ENCODE measurements at places on chromosomes 16 and 17. TPM values are rescaled to one million over a fixed set of nuclear protein-coding genes. Genes with fewer than 3 reads are reported as not detected.

DNA sequence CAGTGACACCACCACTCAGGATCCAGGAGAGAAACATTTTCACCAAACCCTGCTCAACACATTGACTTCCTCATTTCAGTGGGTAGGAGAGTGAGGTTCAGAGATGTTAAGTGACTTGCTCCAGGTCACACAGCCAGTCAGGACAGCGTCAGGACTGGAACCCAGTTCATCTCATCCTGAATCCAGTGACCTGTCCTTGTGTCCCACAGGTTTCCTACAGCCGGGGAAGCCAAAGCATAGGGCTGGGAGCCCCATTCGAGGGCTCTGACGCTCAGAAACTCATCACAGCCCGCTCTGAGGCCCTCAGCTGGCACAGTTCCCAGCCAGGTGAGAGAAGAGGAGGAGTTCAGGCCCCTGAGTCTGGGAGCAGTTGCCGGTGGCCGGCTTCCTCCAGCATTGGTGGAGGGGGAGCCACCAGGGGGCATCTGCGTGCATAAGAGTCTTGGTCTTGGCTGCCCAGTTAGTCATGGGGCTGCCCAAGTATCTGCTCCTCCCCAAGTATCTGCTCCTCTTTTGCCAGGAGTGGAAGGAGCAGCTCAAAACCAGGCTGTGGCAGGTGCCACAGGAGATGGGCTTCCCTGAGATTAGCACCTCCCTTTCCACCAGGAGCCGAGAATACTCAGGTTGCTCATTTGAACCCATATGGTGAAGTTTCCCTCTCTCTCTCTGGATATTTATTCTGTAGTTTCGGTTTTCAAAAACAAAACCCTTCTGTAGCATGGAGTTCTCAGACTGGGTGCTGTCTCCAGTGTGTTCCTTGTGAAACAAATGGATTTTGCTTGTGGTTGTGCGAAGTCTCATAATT, 56.0 kb downstream of the TNFRSF13B start:
- H3K36me3 ChIP-seq, result no peaks in the 10 kb centered on the region
- H3K27me3 ChIP-seq, result no peaks in the 10 kb centered on the region
- H3K4me1 ChIP-seq, result no peaks in the 10 kb centered on the region
- DNase-seq, result peak; percentile 45

- no peak overlapping the region for H3K27ac ChIP-seq
- H3K36me3 ChIP-seq, result no peaks in the 10 kb centered on the region
- no peak for DNase-seq
Measured at GRCh38 chr16:51242296-51242994, 91.4 kb upstream of the SALL1 start.

DNA sequence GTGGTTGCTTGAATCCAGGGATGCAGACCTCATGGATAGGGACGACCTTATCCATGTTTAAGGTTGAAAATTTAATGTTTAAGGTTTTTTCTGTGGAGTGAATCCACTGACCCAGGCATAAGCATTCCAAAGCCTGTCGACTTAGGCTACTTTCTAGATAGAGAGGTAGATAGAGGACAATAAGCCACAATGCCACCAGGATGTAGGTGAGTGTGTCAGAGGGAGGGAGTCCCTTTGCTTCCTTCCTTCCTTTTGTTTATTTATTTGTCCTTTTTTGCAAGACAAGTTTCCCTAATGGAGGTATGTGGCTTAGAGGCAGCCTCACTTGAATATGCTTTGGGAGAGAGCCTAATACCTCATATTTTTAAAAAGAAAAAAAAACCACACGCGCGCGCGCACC, 834.2 kb upstream of the SOX9 start:
- H3K36me3 ChIP-seq, result no peaks in the 10 kb centered on the region
- H3K27ac ChIP-seq, result no peak overlapping the region
- H3K4me1 ChIP-seq, result no peaks in the 10 kb centered on the region
- no peak overlapping the region for H3K4me3 ChIP-seq
- no peaks in the 10 kb centered on the region for H3K27me3 ChIP-seq
- DNase-seq, result no peak

- H3K36me3 ChIP-seq, result no peaks in the 10 kb centered on the region
- no peak overlapping the region for H3K4me3 ChIP-seq
- H3K4me1 ChIP-seq, result no peaks in the 10 kb centered on the region
Measured at GRCh38 chr16:47374629-47375028, 86.2 kb downstream of the ITFG1 start.

GRCh38 chr17:4623249-4623648, 18.2 kb downstream of the ALOX15 start:
- H3K27me3 ChIP-seq, result no peaks in the 10 kb centered on the region
- no peak overlapping the region for H3K4me3 ChIP-seq
- H3K4me1 ChIP-seq, result no peaks in the 10 kb centered on the region
- no peaks in the 10 kb centered on the region for H3K36me3 ChIP-seq

DNA sequence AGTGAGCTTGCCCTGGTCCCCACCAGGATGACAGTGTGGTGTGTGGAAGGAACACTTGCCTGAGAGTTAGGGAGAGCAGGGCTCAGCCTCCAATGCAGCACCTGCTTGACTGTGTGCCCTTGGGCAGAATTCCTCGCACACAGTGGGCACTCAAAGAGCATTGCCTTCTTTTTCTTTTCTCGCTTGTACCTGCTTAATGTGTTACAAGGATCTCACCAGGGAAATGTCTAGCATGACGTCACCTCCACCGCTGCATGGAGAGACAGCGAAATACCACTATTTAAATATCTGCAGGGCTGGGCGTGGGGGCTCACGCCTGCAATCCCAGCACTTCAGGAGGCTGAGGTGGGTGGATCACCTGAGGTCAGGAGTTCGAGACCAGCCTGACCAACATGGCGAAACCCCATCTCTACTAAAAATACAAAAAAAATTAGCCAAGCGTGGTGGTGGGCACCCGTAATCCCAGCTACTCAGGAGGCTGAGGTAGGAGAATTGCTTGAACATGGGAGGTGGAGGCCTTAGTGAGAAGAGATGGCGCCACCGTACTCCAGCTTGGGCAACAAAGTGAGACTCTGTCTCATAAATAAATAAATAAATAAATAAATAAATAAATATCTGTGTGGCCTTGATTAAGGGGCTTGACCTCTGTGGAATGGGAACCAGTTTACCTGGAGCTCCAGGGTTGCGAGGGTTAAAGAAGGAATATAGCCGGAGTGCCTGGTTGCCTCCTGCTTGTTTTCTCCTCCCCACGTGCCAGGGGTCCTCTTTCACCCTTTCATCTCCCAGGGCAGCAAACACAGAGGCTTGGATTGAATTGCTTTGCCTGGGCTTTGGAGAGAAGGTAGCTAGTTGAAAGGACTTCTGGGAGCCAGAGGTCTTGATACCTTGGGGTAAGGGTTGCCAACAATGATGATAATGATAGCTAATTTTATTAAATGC, 16.3 kb downstream of the SNX29 start:
- no peaks in the 10 kb centered on the region for H3K27me3 ChIP-seq
- H3K4me1 ChIP-seq, result no peaks in the 10 kb centered on the region

- peak overlapping the region; percentile 99 for H3K4me3 ChIP-seq
- DNase-seq, result no peak
- no peaks in the 10 kb centered on the region for H3K36me3 ChIP-seq
- H3K27me3 ChIP-seq, result no peaks in the 10 kb centered on the region
Measured at GRCh38 chr16:50152351-50152806, 727 bp upstream of the TENT4B start.

GRCh38 chr17:80063830-80064585, 27.6 kb downstream of the CCDC40 start:
- H3K4me1 ChIP-seq, result peaks cover 2% of the 10 kb centered on the region
- H3K4me3 ChIP-seq, result no peak overlapping the region
- H3K36me3 ChIP-seq, result no peaks in the 10 kb centered on the region
- no peaks in the 10 kb centered on the region for H3K27me3 ChIP-seq
- peak; percentile 9 for DNase-seq

NOTUM gene
- 1.0 TPM for polyA plus RNA-seq

DRG2 gene
- 47.6 TPM for polyA plus RNA-seq

CACNG3 gene
- polyA plus RNA-seq, result not detected
